Bone marrow (tissue), 2 donors: ENCODE measurements at places on chromosomes 12 and 14.

DNA sequence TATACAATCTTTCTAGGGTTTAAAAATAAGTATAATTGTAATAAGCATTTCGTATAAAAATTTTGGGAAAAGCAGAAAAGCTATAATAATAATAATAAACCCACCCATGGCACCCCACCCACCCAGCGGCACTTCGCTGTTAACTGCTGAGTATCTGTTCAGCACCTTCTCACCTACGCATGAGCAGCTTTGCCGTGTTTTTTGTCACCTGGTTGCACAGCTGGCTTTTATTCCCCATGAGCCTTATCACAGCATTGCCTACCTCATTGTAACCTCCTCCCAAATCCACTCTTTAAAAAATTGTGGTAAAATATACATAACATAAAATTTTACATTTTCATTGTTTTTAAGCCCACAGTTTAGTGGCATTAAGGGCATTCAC, 34.7 kb downstream of the CYP46A1 start:
- no peak for DNase-seq

DNA sequence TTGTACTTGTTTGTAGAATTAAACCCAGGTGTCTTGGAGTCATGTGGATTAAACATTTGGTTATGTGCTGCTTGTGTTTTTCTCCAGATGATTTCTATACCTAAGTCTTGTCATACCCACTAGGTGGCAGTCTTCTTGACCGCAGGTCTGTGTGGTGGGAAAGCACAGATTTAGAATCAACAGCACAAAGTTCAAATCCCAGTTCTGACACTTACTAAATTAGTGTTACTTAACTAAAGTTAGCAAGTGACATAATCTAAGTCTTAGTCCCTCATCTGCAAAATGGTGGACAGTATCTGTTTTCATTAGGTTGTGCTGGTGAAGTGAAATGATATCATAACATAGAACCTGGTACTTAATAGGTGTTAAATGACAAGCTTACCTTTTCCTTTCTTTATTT, 151.0 kb upstream of the ARHGAP5 start:
- DNase-seq = peak; percentile 17

- DNase-seq = no peak
These were observed 9.2 kb downstream of the AGAP2 start for GRCh38 chr12:57729321-57729844.

DNA sequence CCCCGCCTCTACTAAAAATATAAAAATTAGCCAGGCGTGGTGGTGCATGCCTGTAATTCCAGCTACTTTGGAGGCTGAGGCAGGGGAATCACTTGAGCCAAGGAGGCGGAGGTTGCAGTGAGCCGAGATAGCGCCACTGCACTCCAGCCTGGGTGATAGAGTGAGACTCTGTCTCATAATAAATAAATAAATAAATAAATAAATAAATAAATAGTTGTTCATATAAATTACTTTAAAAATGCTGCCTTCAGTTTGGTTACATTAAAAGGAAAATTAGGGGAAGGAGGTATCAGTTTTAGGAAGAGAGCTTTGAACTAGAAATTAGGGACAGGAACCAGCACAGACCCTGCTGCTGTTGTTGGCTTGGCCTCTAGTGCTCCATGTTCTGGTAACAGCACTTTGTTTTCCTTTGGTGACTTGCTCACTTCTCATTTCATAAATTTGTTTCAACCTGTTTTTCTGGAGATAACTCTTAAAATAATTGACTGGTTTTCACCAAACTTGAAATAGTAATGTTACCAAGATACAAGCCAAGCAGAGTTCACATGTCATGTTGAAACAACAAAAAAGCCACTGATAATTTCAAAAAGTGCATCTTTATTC, 22.9 kb upstream of the PTPRB start:
- no peak for DNase-seq

- DNase-seq = no peak
These were observed 4.3 kb upstream of the HIGD1C start for GRCh38 chr12:50947933-50948626.

DNA sequence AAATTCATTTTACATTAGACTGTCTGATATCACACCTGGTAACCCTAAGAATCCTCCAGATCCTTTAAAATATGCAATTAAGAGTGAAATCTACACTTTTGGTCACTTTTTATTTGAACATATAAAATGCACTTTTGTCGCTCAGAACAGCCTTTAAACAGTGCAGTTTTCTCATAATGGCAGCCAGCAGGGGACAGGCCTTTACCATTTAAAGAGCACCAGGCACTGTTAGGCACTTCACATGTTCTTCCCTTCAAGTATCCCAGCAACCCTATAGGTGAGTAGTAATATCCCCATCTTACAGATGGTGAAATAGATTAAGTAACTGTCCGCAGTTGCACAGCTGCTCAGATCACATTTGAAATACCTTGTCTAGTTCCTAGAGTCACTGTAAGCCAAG, 11.3 kb upstream of the SAMD4A start:
- DNase-seq = no peak

- no peak for DNase-seq
These were observed 88.8 kb downstream of the NEDD1 start for GRCh38 chr12:96995861-96996260.

- DNase-seq = no peak
These were observed 1110.6 kb downstream of the SLC6A15 start for GRCh38 chr12:83801972-83802371.

GRCh38 chr12:6620137-6620884, 13.1 kb upstream of the CHD4 start:
- no peak for DNase-seq

DNA sequence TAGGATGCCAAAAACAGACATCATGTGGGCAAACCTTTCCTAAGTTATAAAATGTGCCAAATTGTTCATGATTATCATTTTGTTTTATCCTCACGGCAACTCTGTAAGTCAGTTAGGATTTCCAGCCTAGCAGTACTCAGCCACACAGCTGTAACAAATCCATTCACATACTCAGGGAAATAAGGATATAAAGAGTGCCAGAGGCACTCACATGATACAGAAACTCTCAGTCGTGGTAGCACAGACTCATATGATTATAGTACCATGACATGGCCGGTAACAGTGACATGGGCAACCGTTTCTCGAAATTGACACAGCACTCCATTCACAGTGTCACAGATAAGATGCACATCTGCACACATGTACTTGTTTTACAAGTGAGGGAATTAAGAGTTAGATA, 344.2 kb downstream of the LRIG3 start:
- no peak for DNase-seq

GRCh38 chr12:109777544-109777943, 55.7 kb downstream of the TRPV4 start:
- DNase-seq = no peak
